ENCODE measurements at places on chromosomes 12 and 14. TPM values are rescaled to one million over a fixed set of nuclear protein-coding genes. Genes with fewer than 3 reads are reported as not detected.

DNA sequence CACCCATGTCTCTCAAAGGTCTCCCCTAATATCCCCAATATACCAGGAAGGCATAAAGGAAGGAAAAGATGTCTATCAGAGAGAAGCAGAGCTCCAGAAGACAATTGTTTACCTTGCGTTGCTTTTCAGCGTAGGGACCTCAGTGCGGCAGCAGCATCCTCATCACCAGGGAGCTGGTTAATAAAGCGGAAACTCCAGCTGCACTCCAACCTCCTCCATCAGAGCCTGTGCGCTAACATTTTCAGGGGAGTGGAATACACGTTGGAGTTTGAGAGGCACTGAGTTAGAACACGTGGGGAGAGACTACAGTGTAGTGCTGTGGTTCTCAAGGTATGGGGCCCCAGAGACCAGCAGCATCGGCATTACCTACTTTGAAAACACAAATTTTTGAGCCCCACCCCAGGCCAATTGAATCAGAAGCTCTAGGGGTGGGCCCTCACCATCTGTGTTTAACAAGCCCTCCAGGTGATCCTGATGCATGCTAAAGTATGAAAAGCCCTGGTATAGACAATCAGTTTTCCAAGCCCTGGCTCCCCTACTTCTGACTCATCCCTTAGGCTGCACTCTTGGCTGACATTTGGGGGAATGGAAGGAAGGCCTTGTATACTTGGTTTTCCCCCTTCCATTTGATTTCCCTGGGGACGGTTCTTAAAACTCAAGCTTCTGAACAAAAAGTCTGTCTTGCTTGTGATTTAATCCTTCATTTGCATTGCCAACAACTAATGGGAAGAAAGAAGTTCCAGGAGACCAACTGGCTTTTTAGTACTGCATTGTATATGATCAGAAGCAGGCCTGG is 419.0 kb upstream of the CCDC196 start:
- DNase-seq = no peak

C12orf42 gene
- total RNA-seq = not detected

GPRC5A gene
- 15.1 TPM for total RNA-seq

DNA sequence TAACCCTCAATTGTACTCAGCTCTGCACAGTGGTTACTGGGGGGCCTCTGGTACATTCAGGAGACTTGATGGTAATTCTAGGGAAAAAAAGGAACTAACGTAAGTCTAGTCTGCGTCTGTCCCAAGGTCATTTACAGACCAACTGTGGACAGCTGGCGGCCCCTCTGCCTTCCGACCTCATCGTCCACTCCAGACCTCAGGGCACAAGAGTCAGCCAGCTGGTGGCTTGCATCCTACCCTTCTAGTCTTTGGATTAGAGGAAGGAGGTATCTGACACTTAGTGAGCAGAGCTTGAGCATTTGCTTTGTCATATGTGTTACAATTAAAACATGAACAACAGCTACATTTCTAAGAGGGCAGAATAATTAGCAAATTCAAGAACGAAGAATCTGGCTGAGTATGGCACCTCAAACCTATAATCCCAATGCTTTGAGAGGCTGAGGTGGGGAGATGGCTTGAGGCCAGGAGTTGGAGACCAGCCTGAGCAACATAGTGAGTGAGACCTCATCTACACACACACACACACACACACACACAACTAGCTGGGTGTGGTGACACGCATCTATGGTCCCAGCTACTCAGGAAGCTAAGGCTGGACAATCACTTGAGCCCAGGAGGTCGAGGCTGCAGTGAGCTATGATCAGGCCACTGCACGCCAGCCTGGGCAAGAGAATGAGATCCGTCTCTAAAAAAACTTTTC is 36.5 kb downstream of the SSH1 start:
- DNase-seq = no peak

DNA sequence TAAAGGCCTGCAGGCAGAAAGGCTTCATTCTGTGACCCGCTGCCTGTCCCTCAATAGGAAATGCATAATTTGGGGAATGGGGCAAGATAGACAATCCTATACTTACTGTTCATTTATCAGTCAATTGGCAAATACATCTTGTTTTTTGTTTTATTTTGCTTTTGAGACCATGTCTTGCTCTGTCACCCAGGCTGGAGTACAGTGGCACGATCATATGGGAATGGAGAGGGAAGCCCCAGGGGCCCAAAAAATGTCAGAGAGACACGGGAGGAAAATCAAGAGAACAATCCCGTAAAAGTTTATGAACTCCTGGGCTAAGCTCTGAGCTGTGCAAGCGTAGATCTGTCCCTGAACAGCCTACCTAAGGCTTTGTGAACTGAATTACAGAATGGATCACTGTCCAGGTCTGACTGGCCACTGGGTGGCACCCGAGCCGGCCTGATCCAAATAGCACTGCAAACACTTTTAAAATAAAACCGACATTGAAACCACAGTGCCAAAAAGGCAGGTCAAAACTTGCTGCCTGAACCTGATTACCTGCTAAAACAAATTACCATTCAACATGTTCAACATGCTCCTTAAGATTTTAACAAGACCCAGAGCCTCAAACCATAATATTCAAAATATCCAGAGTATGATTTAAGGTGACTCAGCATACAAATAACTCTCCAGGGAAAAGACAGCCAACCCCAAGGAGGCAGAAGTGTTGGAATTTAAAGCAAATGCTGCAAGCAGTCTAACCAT is 11.8 kb downstream of the COPS7A start:
- DNase-seq = no peak

DNA sequence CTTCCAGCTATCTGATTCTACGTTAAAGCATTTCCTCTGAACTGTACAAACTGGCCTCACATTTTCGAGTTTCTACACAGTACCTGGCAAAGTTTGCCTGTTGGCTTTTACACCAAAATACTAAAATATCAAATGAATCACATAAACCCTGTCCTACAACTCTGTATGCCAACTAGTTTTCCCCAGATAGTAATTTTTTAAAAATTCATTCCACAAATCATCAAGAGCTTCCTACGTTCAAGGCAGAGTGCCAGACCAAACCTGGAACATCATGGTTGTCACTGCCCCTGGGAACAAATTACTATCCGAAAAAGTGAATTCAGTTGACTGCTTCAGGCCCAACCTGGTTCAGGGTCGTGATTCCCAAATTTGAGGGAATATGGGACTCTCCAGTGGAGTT is 2.1 kb downstream of the TMEM30B start:
- no peak for DNase-seq

DNA sequence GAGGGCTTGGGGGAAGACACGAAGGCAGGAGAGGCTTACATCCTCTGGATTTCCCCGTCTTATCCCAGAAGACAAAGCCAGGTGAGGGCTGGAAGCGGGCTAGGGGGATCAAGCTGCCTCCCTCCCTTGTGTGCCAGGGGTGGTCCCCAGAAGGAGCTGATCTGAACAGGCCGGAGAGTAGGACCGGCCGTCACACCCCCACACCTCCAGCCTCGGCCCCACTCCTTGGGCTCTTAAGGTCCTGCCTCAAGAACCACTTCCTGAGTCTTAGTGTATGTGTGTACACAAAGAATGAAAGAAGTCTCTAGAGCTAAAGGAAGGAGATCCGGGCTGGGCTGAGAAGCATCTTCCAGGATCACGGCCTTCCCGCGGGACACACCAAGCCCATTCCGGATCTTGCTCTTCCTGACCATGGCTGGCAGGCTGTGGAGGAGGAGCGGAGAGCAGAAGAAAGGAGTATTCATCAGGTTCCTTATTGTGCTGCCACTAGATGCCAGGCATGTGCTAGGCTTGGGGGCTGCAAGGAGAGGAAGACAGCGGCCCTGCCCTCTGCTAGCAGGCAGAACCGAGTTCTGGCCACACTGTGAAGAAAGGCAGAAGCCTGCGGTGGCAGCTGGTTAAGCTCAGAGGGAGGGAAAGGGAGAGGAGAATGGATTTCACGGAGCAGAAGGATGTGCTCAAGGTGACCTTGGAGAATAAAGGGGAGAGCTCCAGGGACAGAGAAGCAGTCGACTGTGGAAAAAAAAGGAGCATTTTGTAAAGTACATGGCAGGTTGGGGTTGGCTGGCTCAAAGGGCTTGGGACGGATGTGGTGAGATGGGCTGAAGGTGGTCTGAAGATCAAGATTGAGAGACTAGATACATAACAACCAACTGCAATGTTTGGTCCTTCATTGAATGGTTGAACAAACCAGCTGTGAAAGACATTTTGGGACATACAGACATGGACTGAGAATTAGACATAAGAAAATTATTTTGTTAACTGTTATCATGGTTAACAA is 1.3 kb upstream of the CD63 start:
- no peak for DNase-seq

DNA sequence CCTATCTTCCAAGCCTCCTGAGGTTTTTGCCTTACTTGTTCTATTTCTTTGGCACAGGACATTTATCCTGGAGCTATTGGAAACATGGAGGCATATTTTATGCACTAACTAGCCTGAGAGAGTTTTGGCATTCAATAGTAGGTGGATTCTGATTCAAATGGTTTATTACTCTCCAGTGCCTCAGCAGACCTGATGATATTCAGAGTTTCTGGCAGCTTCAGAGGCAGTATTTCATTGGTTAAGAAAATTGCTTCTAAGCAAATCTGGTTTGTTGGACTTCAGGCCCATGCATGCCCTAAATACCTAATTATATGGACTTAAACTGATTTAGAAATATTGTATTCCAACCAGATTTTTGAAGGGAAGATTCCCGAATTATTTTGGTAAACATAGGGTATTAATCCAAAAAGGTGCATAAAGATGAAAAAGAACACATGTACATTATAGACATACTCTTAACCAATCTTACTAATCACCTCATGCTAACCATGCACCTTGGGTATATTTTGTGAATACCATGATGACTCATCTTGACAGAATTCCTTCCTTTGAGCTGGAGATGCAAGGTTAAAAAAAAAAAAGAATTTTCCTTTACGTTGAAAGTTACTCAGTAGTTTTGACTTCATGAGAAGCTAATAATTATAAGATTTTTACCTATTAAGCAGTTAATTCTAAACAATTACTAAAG is 44.3 kb upstream of the KTN1 start:
- DNase-seq = no peak

ZNF891 gene
- 0.53 TPM for total RNA-seq

SMAGP gene
- 17.9 TPM for total RNA-seq

CNTN1 gene
- total RNA-seq = 0.79 TPM

TTC9 gene
- 0.13 TPM for total RNA-seq

GRCh38 chr12:88225776-88226175 is 83.7 kb downstream of the TMTC3 start:
- no peak for DNase-seq

GRCh38 chr12:94510128-94510527 is 50.5 kb upstream of the CEP83 start:
- DNase-seq = no peak

DNA sequence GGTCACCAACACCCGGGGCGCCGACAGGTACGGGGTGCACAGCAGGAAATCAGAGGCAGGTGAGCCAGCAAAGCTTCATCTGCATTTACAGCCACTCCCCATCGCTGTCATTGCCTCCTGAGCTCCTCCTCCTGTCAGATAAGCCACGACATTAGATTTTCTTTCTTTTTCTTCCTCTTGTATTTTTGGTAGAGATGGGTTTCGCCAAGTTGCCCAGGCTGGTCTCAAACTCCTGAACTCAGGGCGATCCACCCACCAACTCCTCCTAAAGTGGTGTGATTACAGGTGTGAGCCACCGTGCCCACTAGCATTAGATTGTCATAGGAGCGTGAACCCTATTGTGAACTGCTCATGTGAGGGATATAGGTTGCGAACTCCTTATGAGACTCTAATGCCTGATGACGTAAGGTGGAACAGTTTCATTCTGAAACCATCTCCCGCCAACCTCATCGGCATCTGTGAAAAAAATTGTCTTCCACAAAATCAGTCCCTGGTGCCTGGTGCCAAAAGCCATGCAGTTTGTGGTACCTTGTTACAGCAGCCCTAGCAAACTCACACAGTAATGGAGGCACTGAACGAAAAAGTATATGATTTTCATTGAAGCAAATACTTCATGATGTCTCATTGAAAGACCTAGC is 1.5 kb downstream of the STYK1 start:
- DNase-seq = no peak

GRCh38 chr12:41142376-41142775 is 45.7 kb upstream of the PDZRN4 start:
- no peak for DNase-seq

- no peak for DNase-seq
Measured at GRCh38 chr14:45891417-45892080, 638.5 kb upstream of the MIS18BP1 start.

MORN3 gene
- total RNA-seq = 1.6 TPM

DNA sequence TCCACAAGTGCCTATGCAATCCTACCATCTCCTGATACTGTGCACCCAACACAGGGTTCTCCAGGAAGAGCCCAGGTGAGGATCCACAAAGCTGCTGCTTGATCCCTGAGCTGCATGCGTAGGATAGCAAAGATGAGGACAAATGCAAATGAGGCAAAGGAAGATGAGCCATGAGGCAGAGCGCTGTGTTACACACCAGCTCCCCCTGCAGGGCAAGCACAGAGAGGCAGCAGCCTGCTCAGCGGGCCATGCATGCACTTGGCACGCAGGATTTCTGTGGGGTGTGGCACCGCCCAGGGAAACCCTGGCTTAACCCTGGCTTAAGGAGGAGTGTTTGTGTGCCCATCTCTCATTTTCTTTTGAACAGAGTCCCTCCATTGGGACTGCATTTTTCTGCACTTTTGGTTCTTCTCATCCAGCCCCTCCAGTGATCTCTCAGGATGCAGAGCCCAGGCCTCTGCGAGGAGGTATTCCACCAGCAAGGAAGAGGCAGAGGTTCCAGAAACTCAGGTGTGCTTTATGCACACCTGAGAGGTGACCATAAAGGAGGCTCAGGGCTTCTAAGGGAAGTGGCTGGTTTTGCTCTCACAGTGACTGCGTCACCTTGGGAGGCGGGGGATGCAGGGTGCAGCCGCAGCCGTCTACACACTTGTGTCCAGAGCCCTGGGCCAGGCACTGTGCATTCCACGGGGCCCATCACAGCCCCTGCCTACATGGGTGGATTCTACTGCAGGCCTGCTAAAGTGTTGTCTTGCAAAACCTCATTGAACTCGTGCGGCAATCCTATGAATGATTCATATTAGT is 973.3 kb upstream of the TMEM132C start:
- DNase-seq = no peak

KRT77 gene
- total RNA-seq = not detected

GRCh38 chr12:84874825-84875139 is 37.8 kb downstream of the SLC6A15 start:
- no peak for DNase-seq

DNA sequence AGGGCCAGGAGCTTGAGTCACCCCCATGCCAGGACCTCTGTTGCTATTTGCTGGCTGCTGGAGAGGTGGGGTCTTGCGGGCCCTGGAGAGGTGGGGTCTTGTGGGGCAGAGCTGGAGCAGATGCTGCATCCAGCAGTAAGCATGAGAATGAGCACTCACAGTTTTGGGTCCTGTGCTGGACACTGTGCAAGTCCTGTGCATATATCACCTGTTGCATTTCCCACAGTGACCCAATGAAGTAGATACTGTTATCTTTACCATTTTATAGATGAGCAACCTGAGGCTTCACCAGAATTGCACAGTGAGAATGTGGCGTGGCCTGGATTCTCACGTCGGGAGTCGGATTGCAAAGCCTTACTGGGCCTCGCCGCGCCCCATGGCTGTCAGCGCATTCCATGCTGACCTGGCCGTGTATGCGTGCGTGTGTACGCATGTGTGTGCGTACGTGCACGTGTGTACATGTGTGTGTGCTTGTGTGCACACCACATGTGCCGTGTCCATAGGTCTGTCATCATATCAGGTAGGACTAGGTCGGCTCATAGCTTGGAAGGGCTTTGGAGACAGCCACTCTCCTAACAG is 12.0 kb downstream of the COA8 start:
- DNase-seq = no peak

- no peak for DNase-seq
Measured at GRCh38 chr14:105398726-105399465, 558 bp downstream of the TEX22 start.

IL23A gene
- not detected for total RNA-seq

- DNase-seq = no peak
Measured at GRCh38 chr12:96503976-96504375, 14.6 kb downstream of the CFAP54 start.

Measured in pulmonary artery endothelial cell (primary cell).